ENCODE measurements at places on chromosomes 16 and 17.

DNA sequence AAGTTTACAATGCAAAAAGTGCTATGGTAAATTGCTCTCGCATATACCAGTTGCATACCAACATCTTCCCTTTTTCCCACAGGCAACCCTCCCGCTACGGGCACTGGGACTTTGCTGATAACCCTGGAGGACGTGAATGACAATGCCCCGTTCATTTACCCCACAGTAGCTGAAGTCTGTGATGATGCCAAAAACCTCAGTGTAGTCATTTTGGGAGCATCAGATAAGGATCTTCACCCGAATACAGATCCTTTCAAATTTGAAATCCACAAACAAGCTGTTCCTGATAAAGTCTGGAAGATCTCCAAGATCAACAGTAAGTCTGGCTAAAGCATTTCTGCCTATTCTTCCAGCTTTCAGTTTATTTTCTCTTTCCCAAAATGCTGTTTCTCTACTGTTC, 27.9 kb upstream of the HSBP1 start:
- no peak for DNase-seq

GRCh38 chr17:37221865-37222264, 153.9 kb upstream of the C17orf78 start:
- DNase-seq = no peak

GRCh38 chr17:53313746-53314145, 509.0 kb upstream of the KIF2B start:
- no peak for DNase-seq

- no peak for DNase-seq
Measured at GRCh38 chr16:60073376-60073775, 1339.3 kb upstream of the GOT2 start.

DNA sequence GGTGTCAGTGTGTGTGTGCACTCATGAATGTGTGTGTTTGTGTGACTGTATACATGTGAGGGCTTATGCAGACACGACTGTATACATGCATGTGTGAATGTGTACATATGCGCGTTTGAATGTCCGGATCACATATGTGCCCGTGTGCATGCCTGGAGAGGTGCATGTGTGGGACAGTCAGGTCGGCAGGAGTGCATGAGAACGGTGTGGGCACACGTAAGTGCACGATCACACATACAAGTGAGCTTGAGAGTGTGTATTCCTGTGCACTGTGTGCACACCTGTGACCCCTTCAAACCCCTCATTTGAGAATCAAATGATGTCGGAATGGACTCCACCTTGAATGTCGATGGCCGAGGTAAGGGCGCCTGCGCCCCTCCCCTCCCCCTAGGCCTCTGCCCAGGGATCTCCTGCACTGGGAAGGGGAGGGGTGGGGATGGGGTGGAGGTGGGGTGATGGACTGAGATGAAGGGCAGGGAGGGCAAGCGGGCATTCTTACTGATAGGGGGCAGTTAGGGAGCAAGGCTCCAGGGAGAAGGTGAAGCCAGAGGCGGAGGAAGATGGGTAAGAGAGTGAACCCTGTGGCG, 601 bp upstream of the NGFR start:
- no peak for DNase-seq

DNA sequence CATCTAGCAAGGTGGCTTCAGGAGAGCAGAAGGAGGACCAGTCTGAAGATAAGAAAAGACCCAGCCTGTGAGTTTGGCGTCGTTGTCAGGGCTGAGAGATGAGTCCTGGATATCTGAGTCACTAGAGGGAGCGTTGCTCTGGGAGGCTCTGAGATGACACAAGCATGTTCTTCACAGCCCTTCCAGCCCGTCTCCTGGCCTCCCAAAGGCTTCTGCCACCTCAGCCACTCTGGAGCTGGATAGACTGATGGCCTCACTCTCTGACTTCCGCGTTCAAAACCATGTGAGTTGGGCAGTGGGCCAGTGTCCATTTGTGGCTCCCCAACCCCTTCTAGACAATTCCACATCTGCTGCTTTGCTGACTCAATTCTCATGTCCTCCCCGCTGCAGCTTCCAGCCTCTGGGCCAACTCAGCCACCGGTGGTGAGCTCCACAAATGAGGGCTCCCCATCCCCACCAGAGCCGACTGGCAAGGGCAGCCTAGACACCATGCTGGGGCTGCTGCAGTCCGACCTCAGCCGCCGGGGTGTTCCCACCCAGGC, 2.3 kb downstream of the TGFB1I1 start:
- peak; percentile 61 for DNase-seq

- no peak for DNase-seq
Measured at GRCh38 chr17:66341462-66341861, 39.0 kb downstream of the PRKCA start.

DNA sequence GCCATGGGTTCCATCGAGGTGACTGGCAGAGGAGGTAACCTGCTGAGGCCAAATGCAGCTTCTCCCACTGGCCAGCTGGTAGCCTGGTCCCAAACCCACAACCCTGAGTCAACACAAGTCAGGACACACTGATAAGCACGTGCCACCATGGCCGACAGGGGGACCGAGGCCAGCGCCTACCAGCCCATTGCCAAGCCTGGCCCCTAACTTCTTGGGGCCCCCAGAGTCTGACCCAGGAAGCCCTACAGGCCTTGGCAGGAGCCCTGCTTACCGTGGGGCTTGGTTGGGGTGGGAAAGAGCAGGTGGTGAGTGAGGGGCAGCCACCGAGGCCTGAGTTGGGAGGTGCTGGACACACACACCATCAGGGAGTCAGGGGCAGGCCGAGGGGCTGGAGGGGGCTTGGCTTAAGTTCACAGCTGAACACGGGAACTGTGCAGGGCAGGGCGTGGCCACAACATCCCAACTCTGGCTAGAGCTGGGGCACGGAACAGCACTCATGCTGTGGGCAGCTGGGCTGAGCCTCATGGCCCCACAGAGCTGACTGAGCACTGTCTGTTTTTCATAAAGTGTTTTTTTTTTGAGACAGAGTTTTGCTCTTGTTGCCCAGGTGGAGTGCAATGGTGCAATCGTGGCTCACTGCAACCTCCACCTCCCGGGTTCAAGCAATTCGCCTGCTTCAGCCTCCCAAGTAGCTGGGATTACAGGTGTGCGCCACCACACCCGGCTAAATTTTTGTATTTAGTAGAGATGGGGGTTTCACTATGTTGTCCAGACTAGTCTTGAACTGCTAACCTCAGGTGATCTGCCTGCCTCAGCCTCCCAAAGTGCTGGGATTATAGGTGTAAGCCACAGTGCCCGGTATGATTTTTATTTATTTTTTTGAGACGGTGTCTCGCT, 5.5 kb downstream of the MRPL28 start:
- no peak for DNase-seq

GRCh38 chr16:77612596-77612995, 109.7 kb upstream of the NUDT7 start:
- no peak for DNase-seq

DNA sequence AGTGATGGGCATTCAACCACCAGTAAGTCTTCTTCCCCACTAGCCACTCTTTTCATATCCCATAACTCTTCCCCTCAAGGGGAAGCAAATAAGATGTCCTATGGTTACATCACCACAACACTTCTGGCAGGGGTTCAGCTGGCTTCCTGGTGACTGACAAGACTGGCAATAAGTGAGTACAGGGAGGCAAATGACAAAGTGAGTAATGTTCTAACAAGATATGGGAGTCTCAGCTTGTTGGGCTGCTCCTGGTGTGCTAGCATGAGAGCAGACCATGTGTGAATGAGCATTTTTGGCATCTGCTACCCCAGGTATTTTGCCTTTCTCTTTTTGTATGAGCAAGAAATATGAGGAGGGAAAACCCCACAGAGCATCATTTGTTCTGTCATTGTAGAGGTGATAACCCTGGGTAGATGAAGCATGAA, 9.9 kb downstream of the TMIGD1 start:
- DNase-seq = no peak

GRCh38 chr17:41009301-41009760, 403 bp upstream of the KRTAP3-1 start:
- DNase-seq = no peak

DNA sequence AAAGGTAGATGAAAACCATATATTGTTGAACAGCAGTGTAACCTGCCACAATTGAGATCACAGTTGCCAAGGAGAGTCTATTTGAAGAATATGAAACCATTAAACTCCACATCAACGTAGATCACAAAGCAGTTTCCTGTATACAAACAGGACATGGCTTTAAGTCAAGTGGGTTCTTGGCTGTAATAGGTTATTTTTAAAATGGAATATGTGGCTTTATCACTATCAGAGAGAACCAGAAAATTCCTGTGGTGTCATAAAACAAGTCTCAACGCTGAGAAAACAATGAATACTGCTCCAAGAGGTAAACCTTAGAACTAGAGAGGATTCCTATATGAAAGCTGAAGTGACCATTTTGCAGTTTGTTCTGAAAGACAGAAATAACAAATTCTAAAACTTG, 999.7 kb downstream of the CDH11 start:
- DNase-seq = no peak

DNA sequence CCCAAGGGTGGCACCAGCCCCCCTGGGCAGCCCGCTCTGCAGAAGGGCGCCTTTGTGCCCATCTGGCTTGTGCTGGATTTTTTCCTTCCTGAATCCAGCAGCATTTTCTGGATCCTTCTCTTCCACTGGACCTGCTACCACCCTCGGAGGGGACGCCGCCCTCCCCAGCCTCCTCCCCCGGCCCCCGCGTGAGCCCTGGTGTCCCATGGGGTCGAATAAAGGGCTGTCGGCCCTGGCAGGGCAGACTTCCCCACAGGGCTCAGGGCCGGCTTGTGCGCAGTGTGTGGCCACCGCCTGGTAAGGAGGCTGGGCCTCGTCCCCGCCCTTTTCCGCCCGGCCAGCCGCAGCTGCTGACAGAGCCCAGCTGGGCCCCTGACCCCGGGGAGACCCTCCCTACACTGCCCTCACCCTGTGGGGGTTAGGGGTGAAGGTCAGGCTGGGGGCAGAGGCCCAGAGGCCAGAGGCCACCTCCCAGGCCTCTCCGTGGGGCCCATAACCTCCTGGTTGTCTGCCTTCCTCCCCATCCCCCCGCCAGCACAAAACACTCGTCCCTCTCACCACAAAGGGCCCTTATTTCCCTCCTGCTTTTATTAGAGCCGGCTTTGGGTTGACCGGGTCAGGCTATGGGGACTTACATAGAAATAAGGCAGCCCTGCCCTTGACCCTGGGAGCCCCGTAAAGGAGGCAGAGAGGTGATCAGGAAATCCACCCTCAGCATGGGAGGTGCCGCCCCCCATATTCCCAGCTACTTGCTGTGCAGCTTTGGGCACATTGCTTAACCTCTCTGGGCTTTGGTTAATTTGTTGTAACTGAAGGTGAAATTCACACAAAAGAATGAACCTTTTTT, 179.3 kb upstream of the CIBAR2 start:
- DNase-seq = peak; percentile 71

- DNase-seq = no peak
Measured at GRCh38 chr16:67552476-67552875, 9.8 kb upstream of the CTCF start.

DNA sequence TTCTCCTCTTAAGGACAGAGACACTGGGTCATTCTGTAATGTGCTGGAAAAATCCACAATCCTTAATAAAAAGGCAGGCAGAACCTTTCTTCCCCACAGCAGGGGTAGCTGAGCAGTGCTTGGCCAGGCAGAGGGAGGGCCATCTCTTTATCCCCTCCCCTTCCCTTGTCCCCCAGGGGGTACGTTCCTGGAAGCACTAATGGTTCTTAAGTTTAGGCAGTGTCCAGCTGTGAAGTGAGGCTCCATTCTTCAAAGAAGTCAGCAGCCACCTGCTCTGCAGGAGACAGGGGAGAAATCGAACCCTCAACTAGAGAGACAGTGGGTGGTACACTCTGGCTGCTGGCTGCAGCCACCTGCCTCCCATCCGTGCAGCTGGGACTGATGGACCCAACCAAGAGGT, 533.9 kb upstream of the CDH11 start:
- no peak for DNase-seq

DNA sequence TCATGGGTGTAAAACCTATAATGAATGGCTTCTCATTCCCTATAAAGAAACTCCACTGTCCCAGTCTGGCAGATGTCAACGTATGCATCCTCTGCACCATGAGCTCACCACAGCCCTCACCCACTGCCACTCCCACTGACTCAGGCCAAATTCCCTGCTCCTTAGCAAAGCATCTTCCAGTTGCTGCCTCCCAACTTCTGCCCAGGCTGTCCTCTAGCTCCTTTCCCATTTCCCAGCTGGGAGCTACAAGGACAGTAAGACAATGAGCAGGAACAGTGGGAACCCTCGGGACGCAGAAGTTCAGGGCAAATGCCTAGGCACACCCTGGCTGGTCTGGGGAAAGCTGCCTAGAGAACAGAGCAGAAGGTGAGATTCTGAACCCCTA, 9.1 kb upstream of the THAP11 start:
- DNase-seq = peak; percentile 51
